Activated CD4-positive, alpha-beta T cell treated with anti-CD3 and anti-CD28 coated beads, Interleukin-2, amount 50 U/mL, for 4 hours (primary cell): ENCODE measurements at places on chromosomes 7 and 10.

GRCh38 chr7:36273836-36274235, 115.8 kb upstream of the ANLN start:
- DNase-seq, result no peak

DNA sequence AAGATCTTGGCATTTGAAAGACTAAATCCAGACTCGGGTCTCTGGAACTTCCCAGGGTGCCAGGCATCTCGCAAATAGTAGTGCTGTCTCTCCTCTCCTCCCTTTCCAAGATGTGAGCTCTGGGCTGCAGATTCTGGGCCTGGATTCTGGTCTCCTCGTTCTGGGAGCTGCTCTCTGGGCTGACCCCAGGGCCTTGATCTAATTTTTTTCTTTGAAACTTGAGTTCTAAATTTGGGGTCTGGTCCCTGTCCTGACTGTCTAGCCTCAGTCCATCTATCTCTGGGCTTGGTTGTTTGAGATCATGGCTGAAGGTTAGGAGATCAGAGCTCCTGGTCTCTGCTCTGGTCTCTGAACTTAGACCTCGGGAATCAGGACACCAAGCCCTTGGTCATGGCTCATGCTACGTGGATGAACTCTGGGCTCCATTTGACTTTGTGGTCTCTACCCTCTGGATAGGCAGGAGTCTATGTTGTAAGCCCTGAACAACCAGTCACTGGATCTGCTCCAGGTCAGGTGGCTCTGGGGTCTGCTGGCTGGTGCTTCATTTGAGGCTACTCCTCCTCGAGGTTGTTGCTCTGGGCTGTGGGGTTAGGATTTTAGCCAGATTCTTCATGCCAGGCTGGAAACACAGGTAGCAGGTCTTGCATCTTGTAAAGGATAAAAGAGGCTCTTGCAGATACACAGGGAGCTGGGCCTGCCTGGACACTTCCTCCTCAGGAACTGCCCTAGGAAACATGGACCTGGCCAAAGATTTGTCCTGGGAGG, 8.0 kb upstream of the MBL2 start:
- DNase-seq, result no peak

- DNase-seq, result no peak
Observed at GRCh38 chr7:90625051-90625450, 28.9 kb downstream of the CDK14 start.

- no peak for DNase-seq
Observed at GRCh38 chr7:140390466-140391190, 7.7 kb downstream of the SLC37A3 start.

DNA sequence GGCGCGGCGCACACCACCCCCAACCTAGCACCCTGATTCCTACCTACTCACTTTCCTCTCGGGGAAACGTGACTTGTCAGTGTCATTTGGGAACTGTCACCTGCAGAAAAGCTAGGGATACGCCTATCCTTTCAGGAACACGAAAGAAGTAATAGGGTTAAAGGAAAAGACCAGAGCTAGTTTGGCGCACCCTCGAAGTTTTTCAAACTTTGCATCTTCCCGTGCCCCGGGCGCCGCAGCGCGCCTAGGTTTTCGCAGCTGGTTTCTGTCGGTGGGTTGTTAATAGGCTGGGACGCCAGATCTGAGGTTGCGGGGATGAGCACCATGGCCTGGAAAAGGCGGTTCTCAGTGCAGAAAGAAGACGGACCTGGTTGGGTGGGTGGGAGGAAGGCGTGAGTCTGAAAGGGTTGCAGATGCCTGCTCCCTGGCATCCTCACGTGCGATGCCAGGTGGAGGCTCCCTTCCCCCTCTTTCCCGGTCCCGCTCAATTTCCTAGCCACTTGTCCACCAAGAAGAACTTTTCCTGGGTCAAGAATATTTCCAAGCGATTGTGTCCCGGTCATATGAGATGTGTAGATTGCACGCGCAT, 568 bp upstream of the MEOX2 start:
- DNase-seq, result no peak

- DNase-seq, result no peak
Observed at GRCh38 chr10:63166742-63167258, 33.7 kb downstream of the NRBF2 start.

GRCh38 chr10:29217292-29217738, 71.6 kb upstream of the LYZL1 start:
- no peak for DNase-seq

DNA sequence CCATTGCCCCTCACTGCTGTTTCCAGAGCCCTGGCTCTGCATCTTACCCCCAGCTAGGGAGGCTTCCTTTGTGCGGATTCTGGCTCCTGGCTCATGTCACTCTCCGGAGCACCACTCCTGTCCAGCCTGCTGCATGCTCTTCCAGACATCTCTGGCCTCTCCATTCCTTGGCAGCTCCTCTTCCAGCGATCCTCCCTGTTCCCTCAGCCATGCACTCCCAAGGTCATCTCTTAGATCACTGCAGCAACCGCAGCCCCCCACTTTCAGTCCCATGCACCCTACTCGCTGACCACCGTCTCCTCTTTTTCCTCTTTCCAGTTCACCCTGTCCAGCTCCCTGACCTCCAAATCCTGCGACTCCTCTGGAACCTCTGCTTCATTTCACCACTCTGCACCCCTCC, 6.9 kb upstream of the SMARCD3 start:
- DNase-seq, result no peak

DNA sequence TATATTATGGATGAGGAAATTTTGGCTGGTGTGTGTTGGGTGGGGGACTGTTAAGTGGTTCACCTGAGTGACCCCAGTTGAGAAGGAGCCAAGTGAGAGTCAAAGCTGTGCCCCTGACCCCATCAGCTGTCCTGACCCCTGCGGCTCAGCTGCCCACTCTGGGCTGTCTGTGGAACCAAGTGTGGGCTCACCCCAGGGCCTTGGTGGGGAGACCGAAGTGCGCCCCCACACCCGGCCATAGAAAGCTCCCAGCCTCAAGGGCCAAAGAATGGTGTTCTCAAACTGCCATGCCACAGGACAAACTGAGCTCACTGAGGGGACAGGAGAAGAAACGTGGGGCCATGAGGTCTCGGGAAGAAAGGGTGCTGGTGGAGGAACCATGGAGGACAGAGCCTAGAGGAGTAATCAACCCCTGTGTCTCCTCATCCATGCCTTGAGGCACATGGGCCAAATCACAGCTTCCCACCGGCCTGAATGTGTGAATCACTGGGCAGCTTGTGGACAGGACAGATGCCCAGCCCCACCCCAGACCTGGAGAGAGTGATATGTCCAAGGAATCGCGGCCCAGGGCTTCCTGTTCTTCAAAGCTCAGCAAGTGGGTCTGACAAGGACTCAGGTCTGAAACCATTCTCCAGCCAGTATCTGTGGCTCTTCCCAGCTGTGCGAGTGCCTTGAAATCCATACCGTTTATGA, 86.2 kb upstream of the CACUL1 start:
- DNase-seq, result no peak

- DNase-seq, result no peak
Observed at GRCh38 chr10:17512341-17513001, 58.1 kb upstream of the ST8SIA6 start.

GRCh38 chr10:119283818-119284217, 76.4 kb downstream of the GRK5 start:
- DNase-seq, result no peak

DNA sequence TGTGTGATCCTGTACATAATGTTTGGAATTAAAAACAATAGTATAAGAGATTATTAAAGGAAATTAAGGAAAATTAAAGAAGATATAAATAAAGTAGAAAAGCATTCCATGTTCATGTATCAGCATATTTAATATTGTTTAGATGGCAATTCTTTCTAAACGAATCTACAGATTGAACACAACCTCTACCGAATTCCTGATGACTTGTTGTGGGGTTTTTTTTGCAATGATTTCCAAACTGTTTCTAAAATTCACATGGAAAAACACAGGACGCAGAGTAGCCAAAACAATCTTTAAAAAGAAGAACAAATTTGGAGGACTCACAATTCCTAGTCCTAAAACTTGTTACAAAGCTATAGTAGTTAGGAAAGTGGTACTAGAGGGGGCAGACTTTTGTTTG, 573.4 kb upstream of the IGFBP3 start:
- DNase-seq, result no peak

DNA sequence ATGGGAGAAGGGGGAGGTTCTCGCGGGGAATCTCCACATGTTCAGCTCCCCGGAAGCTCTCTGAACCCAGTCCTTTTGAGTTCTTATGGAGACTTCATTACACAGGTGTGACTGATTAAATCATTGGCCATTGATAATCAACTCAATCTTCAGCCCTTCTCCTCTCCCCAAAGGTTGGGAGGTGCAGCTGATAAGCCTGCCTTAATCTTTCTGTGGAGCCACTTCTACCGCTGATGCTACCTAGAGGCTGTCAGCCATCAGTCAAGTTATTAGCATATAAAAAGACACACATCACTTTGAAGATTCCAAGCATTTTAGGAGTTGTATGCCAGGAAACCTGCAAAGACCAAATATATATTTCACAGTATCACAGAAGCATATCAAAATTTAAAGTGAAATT, 91.7 kb downstream of the MARCHF5 start:
- DNase-seq, result no peak

- no peak for DNase-seq
Observed at GRCh38 chr10:14129770-14130169, 201.0 kb downstream of the FRMD4A start.

- no peak for DNase-seq
Observed at GRCh38 chr10:109343293-109343692, 580.0 kb downstream of the XPNPEP1 start.
